ENCODE measurements at places on chromosomes 4 and X.

- no peak for DNase-seq
Observed at GRCh38 chr4:169254546-169254983, 16.2 kb downstream of the SH3RF1 start.

DNA sequence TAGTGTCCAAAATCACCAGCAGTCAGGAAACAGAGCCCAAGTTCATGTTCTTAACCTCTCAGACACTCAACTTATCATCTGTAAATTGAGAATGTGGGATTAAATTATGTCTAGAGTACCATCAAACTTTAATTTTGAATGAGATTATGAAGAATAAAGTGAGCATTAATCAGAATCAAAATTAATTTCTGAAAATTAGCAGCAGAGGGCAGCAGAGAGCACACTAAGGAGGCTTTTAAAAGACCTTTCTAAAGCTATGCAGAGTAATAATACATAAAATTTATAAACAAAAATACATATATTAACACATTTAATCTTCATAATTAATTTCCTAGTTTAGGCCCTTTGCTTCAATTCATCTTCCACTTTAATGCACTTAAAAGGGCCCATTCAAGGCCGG, 7.1 kb downstream of the TASL start:
- no peak for DNase-seq

GRCh38 chr4:150593996-150594395, 12.0 kb downstream of the MAB21L2 start:
- no peak for DNase-seq

DNA sequence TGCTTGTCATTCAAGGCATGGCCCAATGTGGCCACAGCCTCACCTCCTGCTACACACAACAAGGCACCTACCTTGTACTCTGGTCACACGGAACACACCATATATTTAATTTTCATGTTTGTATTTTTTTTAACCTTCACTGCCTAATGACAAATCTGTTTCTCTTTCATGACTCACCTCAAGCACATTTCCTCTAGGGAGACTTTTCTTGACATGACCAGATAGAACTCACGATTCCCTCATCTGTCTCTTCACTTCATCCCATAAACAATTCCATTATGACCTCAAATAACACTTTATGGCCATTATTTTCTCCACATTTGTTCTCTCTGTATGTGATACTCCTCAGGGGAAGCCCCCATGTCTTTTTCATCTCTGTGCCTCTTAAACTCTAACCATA, 11.1 kb downstream of the DRP2 start:
- no peak for DNase-seq

- DNase-seq = no peak
Observed at GRCh38 chrX:151419782-151420181, 22.8 kb downstream of the VMA21 start.

- no peak for DNase-seq
Observed at GRCh38 chrX:113929004-113929403, 654.9 kb upstream of the HTR2C start.

GRCh38 chrX:100410901-100411801, 1.1 kb upstream of the PCDH19 start:
- no peak for DNase-seq

DNA sequence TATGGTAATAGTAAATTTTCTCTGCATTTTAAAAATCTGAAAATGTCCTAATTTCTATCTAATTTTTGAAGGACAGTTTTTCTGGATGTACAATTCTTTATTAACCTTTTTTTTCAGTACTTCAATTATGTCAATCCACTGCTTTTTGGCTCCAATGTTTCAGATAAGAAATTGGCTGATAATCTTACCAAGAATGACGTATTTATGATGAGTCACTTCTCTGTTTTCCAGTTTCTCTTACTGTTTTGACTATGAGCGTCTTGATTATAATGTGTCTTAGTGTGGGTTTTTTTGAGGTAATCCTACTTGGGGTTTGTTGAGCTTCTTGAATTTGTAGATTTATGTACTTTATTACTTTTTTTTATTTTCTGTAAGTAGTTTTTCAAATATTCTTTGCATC, 47.2 kb downstream of the UGT2B11 start:
- no peak for DNase-seq

GRCh38 chrX:103658681-103659433, 27.6 kb downstream of the MORF4L2 start:
- DNase-seq = no peak

DNA sequence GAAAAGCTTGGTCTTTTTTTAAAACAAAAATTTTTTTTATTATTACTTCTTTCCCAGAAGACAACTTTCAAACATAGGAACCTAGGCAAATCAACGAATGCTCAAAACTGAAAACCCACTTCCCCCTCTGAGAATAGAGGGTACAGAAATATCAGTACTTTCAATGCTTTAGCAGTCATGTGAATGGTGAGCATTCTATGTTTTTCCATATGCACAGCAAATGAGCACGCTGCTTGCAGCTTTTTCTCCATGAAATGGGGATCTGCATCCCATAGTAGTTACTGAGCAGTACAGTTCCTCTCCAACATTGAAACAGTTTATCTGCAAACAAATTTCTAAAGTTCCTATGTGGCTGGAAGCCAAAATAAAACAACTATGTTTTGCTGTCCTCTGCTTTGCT, 108.4 kb upstream of the BMP2K start:
- no peak for DNase-seq

DNA sequence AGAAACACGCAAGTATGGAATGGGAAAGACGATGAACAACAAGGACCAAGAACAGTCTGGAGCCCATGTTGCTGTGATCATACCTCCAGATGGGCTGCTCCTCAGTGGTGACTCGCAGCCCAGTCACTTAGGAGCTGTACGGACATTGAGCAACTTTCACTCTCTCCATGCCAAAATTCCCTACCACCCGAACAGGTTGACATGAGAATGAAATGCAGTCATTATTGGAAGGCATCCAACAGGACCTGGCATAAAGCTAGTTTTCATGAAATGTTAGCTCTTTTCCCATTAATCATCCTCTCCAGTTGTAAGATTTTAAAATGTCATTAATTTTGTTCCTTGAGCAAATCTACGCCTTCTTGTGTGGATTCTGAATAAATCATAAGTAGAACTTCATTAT, 82.7 kb upstream of the GPM6B start:
- DNase-seq = no peak

- peak; percentile 55 for DNase-seq
Observed at GRCh38 chr4:47686294-47686872, 151.5 kb downstream of the CORIN start.

DNA sequence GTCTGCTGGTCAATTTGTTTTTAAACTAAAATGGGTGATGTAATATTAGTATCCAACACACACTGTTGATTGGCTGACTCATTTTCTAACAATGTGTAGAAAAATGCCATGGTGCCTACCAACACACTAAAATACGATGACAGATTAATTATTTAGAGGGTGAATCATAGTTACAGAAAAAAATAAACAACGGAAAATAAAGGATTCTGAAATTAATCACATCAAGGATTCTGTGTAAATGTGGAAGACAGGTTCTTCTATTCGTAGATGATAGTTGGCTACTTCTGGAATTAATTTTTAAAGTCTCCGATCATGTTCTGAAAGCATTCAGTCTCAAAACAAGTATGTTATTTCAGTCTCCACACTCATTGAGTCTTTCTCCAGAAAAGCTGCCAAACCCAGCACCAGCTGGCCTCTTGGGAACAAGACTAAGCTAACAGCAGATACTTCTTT, 8.2 kb upstream of the IQCM start:
- no peak for DNase-seq
